ENCODE measurements at places on chromosomes 2 and 18.

- no peak for DNase-seq
Measured at GRCh38 chr2:55162284-55163006, 69.6 kb downstream of the CLHC1 start.

DNA sequence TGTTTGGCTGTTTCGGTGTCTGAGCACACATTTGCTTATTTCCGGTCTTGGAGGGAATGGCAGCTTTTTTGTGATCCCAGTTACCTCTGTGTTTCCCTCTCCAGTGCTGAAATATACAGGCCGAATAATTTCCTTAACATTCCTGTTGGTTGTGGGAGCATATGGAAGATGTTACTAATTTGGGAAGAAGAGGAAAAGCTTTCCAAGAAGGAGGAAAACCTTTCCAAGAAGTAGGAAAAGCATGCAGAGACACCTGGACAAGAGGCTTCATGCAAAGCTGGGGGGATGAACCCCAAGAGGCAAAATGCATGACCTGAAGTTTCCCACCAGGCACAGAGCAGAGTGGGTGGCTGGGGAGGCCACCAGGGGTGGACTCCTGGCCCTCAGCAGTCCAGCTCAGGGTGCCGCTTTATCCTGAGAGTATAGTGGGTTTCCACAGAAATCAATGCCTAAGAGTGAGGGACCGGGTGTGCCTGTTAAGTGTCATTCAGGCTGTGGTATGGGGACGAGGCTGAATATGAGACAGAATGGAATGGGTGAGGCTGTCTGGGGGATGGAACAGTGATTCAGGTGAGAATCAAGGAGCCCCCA, 25.5 kb upstream of the GNAL start:
- DNase-seq = no peak

DNA sequence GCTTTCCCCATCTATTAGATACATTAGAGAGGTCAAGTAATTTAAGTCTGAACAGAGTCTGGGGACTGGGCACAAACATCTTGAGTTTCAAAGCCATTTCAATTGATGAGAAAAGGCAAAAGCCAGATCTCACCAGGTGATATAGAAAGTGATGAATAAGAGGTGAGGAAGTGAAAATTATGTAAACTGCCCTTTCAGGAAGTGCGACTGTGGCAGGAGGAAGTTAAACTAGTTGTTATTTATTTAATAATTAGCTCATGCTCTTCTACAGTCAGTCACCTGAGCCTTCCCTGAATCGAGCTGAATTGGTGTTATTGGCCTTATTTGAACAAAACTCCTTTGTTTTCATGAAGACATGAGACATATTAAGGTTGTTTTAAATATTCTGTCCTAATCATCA, 115.1 kb downstream of the CDH20 start:
- DNase-seq = no peak

DNA sequence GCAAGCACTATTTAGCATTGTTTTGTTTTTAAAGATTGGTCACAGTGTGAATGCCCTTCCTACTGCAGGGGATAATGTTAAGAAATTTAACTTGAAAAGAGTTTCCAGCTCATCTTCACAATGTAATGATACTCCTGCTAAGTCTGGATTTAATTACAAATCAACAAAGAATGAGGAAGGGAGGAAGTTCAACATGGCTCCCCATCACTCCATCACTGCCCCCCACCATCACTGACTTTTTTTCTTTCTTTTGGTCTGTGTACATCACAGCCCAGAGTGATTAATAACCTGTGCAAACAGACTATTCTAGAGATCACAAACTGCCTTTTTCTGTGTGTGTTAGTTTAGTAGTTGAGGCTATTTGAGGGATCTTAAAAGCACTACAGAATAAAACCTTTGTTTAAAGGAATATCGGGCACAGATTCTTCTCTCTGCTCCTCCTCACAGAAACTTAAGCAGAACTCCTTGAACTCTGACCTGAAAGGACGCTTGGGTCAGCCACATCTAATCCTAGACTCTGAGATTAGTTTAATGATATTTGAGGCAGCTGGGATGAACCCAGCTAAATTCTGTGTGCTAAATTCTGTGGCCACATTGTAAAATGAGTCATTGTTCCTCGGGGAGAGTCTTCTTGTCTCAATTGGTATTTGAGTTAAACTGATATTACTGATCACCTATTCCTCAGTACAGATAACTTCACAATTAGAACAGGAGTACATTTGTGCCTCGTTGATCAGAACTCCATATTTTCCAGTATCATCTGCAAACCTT, 47.8 kb downstream of the SATB2 start:
- no peak for DNase-seq

DNA sequence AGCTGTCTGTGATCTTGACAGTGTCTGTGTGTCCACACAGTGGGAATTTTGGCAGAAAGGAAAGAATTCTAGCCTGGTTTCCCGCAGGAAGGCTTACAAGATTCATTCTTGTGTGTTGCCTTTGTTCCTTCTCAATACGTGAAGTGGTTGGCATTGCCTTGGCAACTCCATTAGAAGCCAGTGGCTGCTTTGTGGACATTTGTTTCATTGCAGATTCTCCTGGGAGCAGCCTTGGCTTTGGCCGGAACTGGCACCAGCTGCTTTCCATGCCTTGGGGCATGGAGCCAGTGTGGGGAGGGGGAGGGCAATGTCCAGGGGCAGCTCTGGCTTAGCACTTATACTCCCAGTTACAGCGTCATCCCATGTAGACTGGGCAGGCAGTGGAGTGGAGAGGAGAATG, 39.4 kb downstream of the KIF5C start:
- DNase-seq = no peak

- no peak for DNase-seq
Measured at GRCh38 chr2:235976516-235976915, 191.7 kb downstream of the GBX2 start.

DNA sequence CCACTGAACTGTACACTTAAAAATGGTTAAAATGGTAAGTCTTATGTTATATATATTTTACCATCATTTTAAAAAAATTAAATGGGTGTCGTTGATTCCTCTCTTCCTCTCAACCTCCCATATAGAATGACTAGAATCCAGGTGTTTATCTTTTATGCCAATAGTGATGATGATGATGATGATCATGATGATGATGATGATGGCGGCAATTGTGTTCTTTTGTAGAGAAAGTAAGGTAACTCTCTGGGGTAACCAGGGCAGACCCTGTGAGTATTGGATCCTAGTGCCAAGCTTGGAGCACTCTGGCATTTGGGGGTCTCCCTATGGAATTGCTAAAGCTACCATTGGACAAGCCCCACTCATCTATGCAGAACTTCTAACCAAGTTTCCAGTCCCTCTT, 113.6 kb downstream of the GLI2 start:
- no peak for DNase-seq
